Stimulated activated CD4-positive, alpha-beta T cell treated with anti-CD3 and anti-CD28 coated beads, Interleukin-1b, Interleukin-23, amount 100 ng/mL, for 4 hours (primary cell): ENCODE measurements at places on chromosomes 2 and 18.

GRCh38 chr2:105782646-105783045, 37.9 kb downstream of the NCK2 start:
- no peak for DNase-seq

- no peak for DNase-seq
Observed at GRCh38 chr2:216306868-216307267, 65.4 kb downstream of the MARCHF4 start.

GRCh38 chr2:201633661-201634249, 9.5 kb downstream of the TMEM237 start:
- DNase-seq, result no peak

DNA sequence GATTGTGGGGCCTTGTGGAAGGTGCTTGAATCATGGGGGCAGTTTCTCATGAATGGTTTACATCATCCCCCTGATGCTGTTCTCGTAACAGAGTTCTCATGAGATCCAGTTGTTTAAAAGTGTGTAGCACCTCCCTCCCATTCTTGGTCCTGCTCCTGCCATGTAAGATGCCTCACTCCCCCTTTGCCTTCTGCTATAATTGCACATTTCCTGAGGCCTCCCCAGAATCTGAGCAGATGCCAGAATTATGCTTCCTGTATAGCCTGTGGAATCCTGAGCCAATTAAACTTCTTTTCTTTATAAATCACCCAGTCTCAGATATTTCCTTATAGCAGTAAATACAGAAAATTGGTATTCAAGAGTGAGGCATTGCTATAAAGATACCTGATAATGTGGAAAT, 15.6 kb upstream of the WDR75 start:
- no peak for DNase-seq

DNA sequence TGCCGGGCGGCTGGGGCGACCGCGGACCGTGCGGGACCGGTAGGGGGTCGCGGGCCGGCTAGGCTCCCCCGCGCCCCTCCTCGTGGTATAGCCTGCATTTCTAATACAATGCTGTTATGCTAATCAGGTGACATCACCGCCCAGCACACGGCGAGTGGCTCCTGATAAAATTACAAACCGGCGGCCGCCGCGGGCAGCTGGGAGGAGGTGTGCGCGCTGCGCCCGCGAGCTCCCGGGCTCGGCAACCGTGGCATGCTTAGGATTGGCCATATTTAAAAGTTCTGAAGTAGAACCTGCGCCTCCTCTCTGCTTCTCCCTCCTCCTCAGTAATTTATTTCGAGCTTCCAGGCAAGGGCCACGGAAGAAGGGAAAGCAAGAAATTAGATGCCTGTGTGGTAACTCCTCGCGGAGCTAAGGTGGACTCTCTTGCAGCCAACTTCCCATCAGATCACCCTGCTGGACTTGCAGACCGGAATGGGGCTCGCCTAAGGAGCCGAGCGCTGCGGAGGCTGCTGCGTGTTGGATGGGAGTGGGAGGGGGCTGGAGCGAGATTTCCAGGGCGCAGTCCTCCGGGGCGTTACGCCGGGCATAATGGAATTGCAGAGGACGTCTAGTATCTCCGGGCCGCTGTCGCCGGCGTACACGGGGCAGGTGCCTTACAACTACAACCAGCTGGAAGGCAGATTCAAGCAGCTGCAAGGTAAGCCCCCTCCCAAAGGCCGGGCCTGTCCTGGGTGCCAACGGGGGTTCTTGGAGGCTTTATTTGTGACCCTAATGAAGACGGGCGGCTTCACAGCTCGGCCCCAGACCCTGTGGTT, 102.3 kb downstream of the SPTBN1 start:
- peak; percentile 48 for DNase-seq

DNA sequence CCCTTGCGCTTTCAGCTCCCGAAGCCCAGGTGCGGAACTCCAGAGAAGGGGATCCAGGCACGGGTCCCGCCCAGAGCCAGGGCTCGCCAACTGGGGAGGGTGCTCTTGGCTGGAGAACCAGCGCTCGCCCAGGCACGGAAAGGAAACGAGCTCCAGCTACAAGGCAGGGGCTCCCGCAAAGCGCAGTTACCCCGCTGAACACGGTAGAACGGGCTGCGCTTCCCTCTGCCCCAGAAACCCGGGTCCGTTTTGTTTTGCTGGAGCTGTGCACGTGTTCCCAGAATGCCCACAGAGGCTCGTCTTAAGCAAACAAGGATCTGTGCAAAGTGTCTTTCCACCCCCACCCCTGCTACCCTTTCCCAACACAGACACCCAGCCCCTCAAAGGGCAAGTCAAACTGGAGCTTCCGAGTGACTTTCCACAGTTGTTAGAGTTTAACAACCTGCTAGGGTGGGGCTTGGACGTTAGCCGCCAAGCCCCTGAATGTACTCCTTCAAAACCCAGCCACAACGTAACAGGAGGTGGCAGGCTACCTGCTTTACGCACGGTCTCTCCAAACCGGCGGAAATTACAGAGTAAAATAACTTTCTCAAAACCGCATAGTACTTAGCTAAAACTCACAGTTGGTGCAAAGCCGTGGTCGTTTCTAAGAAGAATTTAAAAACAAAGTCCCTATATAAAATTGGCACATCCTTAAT, 775 bp downstream of the RNF125 start:
- peak; percentile 27 for DNase-seq

DNA sequence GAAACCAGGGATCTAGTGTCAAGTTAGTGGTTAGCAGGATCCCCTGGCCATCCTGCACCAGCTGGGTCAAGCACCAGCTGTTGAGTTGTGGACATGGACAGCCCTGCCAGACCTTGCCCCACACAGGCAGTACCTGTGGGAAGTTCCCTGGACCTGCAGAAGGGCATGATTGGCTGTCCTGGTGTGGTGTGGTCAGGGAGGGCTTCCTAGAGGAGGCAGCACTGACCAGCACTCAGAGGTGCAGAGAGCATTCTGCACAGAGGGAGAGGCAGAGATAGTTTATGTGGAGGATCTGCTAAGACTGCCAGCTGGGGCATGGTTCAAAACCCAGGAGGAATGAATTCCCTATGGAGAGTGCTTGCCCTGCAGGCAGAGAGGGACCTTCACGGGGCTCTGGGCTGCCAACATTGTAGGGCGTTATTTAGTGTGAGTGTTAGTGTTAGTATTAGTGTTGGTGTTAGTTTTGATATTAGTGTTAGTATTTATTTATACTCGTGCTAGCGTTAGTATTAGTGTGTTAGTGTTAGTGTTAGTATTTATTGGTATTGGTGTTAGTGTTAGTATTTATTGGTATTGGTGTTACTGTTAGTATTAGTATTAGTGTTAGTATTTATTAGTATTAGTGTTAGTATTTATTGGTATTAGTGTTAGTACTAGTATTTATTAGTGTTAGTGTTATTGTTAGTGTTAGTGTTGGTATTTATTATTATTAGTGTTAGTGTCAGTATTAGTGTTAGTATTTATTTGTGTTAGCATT, 31.9 kb downstream of the TWIST2 start:
- DNase-seq, result no peak

DNA sequence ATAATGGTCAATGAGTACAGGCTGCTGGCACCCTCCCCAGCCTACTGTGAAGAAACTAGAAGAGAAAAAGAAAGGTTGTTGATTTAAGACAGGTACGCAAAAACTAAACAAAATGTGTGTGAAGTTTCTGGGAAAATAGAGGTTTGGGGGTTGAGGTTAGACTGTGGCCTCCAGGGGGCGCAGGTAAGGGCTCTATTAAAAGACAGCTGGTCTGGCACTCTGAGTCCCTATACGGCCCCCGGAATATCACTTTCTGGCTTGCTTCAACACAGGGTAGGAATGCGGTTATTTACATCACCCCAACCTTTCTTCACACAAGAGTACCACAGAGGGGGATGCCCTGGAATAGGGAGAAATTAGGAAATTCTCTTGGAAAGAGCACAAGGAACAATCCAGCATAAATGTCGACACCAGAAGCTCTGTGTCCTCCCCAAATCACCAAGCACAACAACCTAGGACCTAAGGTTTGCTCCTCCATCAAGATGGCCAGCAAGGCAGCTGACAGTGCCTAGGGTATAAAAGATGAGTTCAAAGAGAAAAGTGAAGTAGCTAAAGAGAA, 480.8 kb upstream of the KLHL29 start:
- DNase-seq, result no peak
